ENCODE measurements at places on chromosomes 3 and 15.

GRCh38 chr15:34603095-34603494 is 19.6 kb upstream of the GOLGA8B start:
- no peak for DNase-seq

- DNase-seq: no peak
Observed at GRCh38 chr3:172816968-172817367, 66.4 kb downstream of the ECT2 start.

DNA sequence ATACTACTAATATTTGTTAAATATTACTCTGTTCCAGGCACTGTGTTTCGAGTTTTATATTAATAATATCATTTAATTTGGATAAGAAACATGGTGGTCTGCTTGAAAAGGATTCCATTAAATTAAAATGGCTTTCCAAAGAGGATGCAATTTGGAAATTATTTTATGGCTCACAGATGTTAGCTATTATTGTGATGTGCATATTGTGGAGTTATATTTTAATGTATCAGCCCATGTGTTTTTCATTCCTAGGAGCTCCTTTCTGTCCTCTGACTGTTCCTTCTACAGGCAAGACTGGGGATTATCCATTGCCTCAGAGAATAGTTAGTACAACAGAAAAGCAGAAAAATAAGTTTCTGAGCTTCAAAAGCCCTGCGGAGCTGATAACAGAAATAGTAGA is 376.7 kb upstream of the PDZRN3 start:
- DNase-seq: no peak

DNA sequence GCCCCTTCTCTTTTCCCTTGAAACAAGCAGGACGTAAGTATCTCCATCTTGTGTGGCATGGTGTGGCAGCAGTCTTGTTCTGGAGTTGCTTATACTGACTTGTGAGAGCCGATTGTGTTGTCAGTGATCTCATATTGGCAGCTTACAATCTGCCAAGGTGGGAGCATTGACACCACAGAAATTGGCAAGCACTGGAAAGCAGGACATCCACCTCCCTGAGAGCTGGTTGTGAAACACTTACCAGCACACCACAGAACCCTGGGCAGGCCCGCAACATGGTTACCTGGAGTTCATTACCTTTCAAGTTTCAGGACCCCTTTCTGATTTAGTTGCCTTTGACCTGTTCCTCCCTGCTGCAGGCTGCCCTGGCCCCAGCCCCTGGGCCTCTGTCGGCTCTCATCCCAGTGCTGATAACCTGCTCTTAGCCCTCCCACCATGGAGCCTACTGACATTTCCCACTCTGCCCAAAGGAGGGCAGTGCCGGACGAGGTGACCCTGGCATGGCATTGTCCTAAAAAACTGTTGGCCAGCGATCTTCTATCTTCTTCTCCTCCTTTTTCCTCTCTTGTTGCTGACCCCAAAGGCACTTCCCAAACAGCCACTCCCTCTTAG is 10.6 kb upstream of the ATP2B2 start:
- DNase-seq: no peak

DNA sequence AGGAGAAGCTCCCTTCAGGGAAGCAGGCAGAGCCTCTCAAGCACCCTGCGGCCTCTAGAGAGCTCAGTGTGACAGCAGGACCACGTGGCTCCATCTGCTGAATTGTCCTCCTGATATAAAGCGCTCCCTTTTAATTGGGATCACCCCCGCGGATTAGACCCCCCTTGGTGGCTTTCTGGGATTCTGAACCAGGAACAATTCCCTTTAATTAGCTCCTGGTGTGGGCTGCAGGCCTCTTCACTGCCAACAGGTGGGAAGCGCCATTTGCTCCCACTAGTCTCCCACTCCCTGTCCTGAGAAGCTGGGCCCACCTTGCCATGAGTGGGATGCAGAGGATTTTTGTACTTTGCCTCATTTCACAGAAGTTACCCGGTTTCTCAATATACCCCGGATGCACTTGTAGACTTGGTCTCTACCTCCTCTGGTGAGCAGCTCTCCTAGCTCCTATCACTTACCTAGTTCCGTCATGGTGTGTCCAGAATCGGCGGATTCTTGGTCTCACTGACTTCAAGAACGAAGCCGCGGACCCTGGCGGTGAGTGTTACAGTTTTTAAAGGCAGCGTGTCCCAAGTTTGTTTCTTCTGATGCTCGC is 592 bp downstream of the PGPEP1L start:
- DNase-seq: no peak

GRCh38 chr3:156666073-156666472 is 8.3 kb upstream of the TIPARP start:
- no peak for DNase-seq

DNA sequence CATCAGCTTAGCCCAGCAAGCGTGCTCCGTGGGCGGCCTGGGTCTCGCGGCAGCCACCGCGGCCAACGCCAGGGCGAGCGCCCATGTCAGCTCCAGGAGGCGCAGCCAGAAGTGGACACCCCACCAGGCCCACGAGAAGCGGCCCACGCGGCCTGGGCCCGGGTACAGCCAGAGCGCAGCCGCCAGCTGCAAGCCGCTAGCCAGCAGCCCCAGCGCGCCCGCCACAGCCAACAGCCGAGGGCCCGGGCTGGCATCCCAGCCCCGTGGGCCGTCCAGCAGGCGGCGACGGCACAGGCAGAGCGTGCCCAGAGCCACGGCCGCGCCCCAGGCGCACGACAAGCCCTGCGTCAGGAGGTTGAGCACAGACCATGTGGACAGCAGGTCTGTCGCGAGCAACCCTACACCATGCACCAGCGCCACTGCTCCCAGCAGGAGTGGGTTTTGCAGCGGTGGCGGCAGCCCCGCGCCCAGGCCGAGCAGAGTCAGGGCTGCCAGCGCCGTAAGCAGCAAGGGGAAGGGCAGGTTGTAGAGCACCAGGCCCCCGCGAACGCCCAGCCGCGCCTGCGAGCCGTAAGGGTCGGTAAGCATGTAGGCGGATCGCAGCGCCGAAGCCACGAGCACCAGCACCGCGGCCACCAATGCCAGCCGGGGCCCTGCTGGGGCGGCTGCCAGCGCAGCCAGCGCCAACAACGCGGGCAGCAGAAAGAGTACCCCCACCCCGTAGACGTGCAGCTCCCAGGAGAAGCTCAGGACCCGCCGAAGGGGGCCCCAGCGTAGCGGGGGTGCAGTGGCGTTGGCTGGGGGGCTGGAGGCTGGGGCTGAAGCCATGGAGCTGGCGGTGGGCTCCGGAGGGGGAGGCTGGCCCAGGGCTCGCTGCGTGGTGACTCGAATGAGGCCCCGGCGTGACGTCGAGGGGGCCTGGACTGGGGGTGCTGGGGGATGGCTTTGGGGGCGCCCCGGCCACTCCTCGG is 4.9 kb downstream of the PRRT3 start:
- DNase-seq: peak; percentile 46

DNA sequence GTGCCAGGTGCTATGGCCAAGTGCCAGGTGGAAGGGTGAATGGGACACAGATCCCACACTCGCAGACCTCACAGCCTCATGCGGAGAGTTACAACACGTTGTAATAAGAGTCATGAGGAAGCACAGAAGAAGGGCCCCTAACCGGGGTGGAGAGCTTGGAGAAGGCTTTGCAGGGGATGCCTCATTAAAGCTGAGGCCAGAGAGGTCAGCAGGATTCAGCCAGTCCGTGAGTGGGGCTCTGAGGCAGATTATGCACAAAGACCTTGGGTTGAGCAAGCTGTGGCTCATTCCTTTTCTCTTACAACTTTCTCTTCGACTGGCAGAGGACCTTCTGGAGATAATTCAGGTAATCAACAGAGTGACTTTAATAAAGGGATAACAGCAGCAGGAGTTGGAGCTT is 65.3 kb upstream of the SNRK start:
- DNase-seq: no peak

- no peak for DNase-seq
Observed at GRCh38 chr15:39180030-39180429, 400.8 kb upstream of the THBS1 start.

GRCh38 chr3:124793054-124793739 is 62.9 kb downstream of the UMPS start:
- no peak for DNase-seq

DNA sequence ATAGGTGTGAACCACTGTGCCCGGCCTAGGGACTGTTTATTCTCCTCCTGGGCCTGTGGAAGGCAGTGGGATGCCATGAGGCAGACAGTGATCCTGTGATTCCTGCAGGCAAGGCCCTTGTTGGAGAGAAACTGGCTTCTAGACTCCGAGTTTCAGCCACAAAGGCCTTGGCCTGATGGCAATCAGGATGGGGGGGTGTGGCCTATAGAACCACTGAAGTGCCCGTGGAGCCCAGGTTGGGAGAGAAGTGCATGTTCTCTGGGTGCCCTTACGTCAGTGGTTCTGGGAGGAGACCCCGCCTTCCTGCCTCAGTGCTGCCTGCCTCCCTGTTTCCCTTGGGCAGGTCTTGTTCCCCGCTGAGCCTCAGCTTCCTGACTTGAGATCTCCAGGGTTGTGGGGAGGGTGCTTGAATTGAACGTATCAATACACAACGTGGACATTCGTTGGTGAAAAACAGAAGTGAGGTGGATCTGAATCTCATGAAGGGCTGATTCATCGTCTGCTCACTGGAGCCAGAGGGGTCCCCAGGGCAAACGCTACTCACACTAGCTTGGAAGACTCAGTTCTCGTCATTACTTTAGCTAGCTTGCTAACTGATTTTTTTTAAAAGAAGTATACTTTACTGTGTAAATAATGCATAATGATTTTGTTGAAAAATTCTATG is 31.8 kb downstream of the IRAK2 start:
- DNase-seq: no peak

DNA sequence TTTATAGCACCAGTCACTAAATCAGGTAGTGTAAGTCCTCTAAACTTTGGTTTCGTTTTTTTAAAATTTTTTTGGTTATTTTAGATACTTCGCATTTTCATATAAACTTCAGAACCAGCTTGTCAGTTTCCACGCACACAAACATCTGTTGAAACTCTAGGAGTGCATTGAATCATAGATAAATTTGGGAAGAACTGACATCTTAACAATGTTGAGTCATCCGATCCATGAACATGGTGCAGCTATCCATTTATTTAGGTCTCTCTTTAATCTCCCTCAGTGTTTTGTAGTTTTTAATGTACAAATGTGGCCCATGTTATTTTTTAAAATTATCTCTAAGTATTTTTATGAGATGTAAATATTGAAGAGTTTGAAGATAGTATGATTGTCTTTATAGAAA is 17.7 kb downstream of the TICRR start:
- no peak for DNase-seq

DNA sequence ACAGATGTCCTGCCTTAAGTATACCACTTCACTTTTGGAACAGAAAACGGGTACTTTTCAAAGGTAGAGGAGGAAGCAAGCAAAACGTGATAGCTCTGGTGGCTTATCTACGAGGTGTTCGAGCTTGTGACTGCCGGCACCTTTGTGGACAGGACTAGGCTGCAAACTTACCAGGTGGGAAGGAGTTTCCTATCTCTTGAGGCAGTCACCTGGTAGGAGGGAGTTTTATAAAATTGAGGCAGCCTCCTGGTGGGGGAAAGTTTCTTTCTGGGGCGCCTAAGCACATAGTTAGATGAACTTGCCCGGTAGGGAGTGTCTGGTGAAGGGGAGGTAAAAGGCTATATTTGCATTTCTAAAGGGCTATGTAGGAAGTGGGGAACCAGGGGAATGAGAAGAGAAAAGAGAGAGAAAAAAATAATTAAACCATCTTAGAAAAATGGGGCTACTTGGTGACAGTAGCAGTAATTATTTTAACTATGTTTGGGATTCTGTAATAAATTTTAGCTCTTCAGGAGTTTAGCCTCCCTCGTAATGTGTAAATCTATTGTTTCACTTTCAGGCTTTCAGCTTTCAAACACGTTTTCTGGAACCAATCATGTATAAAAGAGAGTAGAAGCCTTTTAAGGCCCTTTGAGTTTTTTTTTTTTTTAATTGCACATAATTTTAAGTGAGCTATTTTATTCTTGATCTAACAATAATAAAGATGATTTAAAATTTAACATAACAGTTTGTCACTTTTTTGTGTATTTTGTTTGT is 131.0 kb downstream of the IL5RA start:
- DNase-seq: no peak

GRCh38 chr3:112561484-112561733 is 353 bp downstream of the ATG3 start:
- DNase-seq: peak; percentile 81

DNA sequence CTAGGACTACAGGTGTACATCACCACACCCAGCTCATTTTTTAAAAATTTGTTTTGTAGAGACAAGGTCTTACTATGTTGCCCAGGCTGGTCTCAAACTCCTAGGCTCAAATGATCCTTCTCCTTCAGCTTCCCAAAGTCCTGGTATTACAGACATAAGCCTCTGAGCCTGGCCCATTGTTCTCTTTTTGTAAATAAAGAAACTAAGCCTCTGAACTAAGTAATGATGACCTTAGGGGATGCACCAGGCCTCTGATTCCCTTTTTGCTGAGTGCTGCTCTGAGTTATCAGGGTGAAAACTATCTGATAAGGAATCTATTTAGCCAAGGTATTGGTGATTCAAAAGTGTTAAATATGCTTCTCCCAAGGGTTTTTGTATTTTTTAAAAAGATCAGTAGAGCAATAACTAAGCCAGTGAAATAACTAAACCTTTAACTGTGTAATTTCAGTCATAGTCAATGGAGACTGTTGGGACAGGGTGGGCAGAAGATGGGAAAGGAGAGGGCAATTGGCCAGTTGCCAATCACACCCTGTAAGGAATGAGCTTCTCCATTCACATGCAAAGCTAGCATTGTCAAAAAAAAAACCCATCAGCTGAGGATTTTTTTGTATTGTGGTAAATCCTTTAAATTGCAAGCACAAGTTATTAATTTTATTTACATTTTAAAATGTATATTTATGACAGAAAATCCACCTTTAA is 194.8 kb upstream of the PFN2 start:
- DNase-seq: no peak

- DNase-seq: no peak
Observed at GRCh38 chr3:32420126-32421038, 28.7 kb downstream of the CMTM7 start.

DNA sequence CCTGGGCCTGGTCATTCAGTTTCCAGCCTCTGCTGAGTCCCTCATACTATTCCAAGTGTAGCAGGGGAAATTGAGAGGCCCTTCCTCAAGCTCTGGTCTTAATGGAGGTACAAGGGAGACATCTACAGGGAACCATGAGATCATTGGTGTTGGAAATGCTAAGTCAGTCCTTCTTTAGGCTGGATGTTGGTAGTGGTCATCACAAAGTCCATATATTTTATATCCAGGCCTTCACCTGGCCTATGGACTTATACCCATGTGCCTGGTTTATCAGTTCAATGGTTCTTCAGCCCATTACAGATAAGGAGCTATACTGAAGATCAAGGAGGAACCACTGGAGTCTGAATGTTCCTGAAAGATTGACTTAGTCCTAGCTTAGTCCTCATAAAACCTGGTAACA is 135.0 kb downstream of the STAG1 start:
- DNase-seq: no peak

- DNase-seq: no peak
Observed at GRCh38 chr15:68232937-68233336, 3.4 kb upstream of the CLN6 start.
